Hematopoietic multipotent progenitor cell treated with erythropoietin and hydrocortisone succinate and interleukin-3 and kit ligand, for 15 days (in vitro differentiated cells): ENCODE measurements at places on chromosomes 1 and 21.

DNA sequence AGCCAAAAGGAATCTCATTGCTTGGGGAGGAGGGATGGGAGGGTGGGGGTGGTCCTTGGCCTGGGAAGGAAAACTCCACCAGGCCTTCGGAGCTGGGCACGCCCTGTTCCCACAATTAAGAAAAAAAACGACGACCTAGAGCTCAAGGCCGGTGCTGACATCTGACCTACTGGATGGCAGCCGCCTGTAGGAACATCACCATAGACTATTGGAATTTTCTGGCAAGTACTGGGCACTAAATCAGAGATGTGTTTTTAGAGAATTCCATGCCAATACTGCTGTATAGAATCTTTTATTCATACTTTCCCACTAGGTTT is 729 bp downstream of the NADK start:
- peak; percentile 14 for DNase-seq

DNA sequence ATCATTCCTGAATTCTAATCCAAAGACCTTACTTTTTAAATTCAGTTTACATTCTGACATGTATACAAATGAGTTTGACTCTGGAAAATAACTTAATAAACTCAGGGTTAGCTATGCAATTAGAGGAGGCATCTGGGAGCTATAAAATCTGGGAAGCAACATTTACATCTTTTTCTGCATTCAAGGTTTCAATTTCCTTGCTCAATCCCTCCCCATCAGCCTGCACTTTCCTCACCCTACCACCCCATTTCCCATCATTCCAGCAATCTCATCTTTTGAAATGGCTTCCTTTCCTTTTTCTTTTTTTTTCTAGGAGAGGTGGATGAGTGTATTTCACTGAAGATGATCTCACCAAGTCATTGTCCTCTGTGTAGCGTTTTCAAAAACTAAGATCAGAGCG is 65.3 kb upstream of the BEND5 start:
- DNase-seq, result no peak

DNA sequence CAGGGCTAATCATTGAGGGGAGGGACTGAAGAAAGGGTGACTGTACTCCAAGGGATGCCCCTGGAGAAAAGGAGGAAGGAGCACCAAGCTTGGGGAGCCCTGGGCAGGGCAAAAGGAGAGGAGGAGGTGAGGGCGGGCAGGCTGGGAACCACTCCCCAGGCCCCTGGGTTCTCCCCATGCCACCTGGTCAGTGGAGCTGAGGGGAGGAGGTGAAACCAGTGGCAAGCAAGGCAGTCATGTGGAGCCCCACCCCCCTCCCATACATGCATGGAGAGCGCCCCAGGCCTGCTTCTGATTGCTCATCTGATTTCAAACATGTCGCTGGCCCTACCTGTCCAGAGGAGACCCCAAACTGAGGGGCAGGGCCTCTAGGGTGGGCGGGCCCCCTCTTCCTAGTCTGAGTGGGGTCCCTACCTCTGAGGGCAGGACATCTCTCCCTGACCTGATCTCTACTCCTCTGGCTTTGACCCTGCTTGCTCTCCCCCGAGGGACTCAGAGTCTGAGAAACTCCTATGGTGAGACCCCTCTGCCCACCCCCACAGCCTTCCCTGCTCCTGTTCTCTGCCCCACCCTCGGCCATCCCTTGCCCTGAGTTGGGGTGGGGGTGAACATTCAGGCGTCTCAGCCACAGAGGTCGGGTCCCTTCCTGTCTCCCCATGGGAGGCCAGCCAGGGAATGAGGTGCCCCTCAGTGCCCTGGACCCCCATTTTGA is 18.6 kb downstream of the INSRR start:
- DNase-seq, result no peak

DNA sequence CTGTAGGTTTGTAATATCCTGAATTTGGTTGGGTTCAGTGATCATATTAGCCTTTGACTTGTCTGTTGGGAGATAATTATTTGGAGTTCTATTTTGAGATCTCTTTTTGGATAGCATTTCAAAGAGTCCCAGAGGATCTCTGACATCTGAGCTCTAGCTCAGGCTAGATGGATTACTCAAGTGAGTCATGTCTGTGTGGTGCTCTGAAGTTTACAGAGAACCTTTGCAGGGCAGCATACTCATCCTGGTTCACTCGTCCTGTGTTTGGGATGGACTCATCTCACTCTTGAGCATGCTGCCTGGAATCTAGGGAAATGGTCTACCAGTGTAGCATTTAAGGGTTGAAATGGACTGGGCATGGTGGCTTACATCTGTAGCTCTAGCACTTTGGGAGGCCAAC is 29.4 kb upstream of the BMP8A start:
- DNase-seq, result no peak

DNA sequence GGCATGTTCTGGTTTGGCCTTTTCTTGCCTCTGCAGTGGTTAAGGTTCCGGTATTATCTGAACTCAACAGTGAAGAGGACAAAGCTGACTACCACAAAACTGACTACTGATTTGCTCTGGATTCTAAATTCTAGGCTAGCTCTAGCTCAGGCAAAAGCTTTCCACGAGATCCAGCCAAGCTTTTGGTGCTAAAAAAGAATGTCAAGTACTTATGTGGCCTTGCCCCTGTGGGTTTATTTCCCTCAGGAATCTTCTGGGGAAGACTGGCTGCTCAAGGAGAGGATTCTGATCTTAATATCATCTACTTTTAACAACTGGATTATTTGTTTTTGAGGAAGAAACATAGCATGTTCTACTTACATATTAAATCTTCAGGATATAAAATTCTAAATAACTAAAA is 26.1 kb upstream of the MTMR11 start:
- DNase-seq, result no peak

DNA sequence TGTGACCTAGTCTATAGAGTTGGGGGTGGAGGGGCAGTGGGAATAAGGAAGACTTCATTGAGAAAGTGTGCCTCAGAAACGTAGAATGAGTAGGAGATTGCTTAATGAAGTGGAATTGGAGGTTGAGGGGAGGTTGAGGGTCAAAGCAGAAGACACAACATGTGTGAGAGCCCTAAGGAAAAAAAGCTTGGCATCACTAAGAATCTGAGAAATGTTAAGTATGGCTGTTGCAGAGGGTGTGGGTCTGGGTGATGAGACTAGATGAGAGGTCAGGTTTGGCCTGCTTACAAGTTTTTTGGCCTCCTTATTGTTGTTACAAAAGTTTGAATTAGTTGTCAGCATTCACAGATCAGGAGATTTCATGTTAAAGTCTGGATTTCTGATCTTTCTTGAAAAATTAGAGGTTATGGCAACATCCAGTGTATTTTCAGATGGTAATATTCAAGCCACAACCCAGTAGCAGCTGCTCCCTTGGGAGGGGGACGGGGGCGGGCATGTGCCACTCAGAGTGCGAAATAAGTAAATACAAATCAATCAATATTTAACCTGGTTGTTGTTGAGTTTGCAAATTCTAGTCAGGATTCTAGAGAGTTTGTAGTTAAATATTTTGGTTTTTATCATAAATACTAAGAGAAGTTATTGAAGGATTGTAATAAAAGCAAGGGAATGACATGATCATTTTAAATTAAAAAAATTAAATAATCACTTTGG is 4.3 kb downstream of the MAN1A2 start:
- no peak for DNase-seq

DNA sequence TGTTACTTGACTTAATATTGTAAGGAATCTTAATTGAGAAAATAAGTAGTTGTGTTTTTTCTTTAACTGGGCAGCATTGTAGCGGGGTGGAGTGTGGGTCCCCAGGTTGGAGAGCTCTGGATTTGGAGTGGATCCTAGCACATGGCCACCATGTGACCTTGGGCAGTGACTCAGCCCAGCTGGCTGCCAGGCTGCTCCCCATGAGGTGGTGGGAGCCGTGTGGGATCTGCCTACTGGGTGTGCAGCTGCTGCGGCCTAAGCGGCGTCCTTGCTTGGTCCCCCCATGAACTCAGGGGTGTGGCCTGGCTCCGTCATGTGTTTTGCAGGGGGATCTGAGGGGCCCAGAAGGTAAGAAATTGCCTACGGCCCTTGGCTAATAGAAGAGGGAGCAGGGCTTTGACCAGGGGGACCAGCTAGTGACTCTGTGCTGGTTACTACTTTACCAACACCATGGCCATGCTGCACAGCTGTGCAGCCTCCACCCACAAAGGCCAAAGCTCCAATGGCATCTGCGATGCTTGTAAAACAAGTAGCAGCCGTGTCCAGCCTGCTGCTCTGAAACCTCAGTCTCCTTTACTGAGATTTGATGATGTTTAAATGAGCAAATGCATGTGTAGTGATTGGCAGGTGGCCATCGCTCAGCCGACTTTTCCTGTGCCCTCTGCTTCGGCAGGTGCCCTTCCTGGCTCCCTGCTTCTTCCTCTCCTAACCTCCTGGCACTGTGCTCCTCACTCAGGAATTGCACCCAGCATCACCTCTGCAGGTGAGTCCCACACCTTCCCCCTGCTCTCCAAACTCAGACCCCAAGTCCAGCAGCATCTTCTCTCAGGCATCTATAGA is 68.3 kb downstream of the ADARB1 start:
- DNase-seq, result no peak

- DNase-seq, result no peak
These were observed 94.7 kb upstream of the TARDBP start for GRCh38 chr1:10917513-10918454.

DNA sequence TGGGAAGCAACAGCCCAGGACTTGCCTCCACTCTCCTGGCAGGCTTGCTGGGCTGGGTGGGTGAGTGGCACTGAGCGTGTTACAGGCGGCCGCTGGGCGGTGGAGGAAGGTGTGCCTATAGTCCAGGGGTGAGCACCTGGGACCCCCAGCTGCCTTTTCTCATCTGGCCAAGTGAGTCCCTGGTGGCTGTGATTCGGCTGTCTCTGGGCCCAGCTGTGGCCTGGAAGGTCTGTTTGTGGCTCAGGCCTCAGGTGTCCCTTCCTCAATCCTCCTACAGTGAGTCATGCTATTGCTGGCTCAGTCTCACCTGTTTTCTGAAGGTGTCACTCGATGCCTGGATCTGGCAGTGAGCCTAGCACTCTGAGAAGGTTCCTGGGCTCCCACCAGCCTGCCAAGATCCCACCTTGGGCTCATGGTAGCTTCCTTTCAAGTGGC is 564.2 kb downstream of the PTPRU start:
- no peak for DNase-seq
